ENCODE measurements at places on chromosomes 2 and 18.

- no peak for DNase-seq
Observed at GRCh38 chr2:178514664-178515063, 34.4 kb downstream of the PLEKHA3 start.

DNA sequence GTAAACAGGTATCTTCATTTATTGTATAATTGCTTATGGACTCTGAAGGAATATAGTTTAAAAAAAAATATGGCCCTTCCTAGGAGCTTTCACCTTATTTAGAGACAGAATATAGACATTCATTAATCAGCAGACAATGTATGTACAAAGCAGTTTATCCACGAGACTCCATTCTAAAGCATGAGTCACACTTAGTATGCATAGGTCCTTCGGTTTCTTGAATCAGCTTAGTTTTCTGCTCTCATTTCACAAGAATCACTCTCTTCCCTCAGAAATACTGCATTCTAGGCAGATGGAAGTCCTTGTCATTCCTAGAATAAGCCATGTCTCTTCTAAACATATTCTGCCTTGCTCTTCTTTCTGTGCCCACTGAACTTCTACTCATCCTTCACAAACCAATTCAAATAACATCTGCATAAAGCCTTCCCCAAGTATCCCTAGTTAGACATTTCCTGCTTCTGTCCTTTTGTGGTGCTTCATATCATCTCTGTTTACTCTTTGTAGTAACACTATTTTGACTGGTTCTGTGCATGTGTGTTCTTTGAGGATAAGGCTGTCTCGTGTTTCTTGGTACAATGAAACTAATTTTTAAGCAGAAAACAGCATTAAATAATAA lies 84.5 kb downstream of the PTRHD1 start:
- no peak for DNase-seq

DNA sequence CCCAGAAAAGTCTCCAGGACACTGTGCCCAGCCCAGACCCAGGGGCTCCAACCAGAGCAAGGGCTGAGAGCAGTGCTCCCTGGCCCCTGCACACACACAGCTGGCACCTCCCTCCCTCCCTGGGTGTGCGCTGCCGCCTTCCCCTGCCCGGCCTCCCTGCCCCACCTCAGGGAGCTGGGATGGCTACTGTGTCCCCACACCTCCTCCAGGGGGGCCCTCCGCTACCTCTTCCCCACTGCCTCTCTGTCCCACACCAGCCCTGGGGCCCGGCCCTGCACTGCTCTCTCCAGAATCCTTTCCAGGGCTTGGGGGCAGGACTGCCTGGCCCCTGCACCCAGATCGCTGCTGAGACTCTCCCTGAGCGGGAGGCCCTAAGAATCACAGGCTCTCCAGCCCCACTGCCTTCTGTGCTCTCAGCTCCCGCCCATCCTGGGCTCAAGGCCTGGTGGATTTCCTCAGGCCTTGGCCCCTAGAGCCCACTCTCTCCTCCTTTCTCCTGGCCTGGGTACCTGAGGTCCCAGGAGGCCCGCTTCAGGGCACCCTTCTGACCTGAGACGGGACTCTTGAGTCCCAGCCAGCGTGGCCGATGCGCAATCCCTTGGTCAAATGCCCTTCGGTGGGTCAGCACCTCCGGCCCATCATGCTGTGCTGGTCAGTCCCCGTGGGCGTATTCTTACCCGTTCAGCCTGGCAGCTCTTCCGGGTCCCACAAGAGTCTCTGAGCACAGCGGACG lies 276.8 kb upstream of the HDAC4 start:
- DNase-seq: no peak

DNA sequence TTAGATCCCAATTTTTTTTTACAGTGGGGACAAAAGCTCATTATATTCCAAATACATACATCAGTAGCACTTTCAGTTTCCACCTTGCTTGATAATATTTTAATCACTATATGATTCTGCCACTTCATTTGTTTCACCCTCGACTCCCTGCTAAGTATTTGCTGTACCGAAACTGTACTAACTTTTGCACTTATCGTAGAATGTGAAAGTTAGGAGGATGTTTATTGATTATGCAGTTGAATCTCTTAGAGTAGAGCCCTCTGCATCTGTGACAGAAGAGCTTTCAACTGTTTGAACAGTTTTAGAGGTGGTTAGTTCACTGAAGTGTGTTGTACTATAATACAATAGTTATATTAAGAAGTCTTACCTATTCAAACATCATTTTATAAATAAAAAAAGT lies 20.8 kb downstream of the NCOA1 start:
- DNase-seq: no peak

- no peak for DNase-seq
Observed at GRCh38 chr18:43800584-43800983, 523.3 kb upstream of the SYT4 start.

- DNase-seq: no peak
Observed at GRCh38 chr2:98748292-98749065, 17.5 kb upstream of the MGAT4A start.

DNA sequence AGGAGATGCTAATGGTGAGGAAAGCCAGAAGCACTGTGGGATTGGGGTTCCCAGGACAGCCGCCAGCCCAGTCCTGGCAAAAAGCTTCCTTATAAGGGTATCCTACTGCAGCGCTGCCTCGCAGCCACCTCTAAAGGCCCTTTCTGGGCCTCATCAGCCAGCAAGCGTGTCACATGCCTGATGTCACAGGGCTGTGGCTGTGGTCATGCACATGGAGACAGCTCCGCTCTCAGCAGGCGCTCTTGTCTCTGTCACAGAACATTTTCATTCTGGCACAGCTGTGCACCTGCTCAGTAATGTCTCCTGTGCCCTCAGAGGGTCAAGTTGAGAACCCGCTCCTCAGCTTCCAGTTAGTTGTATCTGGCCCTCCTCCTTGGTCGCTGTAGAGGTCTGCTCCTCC lies 17.7 kb upstream of the MAL start:
- DNase-seq: no peak

DNA sequence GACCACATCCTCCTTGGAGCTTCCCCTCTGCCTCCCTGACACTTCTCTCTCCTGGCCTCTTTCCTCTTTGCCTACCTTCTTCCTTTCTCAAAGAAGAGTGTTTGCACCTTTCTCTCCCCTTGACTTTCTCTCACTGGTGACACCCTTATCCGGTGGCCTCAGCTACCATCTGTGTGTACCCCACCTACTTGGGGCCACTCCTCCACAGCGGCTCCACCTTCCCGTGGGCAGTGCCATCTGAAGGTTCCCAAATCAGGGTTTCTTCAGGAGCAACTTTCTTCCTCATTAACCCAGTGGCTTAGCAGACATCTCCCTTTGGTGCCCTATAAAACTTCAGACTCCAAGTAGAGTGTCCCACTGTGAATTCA lies 5.3 kb upstream of the NCL start:
- no peak for DNase-seq

DNA sequence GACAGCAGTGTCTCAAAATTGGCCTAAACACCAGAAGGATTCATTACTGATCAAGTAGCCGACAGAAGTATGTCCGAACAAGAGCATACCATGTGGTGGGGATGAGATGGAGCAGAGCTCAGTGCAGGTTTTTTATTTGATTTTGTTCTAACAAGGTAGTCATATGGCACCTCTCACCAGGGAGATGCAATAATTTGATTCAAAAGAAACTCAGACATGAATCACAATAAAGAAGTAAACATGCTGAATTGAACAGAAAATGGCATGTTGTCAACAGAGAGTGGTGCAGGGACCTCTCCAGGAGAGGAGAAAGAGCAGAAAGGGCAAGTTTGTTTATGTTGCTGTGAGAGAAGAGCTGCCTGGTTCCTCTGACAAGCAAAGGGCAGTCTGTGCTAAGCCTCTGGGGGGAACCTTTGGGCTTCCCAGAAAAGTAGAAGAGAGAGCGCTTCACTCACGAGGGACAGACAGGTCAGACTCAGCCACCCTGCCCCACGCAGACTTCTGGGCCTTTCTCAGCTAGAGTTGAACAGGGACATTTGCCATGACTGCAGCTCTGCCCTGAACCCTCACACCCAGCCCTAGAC lies 351.3 kb upstream of the RAB12 start:
- no peak for DNase-seq

- DNase-seq: no peak
Observed at GRCh38 chr18:59881728-59882656, 17.8 kb upstream of the PMAIP1 start.

GRCh38 chr2:149029307-149029965 lies 9.1 kb upstream of the LYPD6B start:
- DNase-seq: no peak

- DNase-seq: no peak
Observed at GRCh38 chr2:25698752-25699151, 25.4 kb upstream of the DTNB start.

DNA sequence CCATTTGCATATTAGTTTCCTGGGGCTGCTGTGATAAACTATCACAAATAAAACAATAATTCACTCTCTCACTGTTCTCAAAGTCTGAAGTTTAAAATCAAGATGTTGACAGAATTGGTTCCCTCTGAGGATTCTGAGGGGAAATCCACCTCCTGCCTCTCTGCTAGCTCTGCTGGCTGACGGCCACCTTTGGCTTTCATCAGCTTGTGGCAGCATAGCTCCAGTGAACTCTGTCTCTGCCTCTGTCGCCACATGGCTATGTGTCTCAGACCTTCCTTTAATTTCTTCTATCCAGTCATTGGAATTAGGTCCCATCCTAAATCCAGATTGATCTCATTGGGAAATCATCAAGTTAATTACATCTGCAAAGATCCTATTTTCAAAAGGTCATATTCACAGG lies 38.9 kb upstream of the TRIM43 start:
- DNase-seq: no peak

- DNase-seq: no peak
Observed at GRCh38 chr2:71071681-71072398, 3.4 kb downstream of the NAGK start.

DNA sequence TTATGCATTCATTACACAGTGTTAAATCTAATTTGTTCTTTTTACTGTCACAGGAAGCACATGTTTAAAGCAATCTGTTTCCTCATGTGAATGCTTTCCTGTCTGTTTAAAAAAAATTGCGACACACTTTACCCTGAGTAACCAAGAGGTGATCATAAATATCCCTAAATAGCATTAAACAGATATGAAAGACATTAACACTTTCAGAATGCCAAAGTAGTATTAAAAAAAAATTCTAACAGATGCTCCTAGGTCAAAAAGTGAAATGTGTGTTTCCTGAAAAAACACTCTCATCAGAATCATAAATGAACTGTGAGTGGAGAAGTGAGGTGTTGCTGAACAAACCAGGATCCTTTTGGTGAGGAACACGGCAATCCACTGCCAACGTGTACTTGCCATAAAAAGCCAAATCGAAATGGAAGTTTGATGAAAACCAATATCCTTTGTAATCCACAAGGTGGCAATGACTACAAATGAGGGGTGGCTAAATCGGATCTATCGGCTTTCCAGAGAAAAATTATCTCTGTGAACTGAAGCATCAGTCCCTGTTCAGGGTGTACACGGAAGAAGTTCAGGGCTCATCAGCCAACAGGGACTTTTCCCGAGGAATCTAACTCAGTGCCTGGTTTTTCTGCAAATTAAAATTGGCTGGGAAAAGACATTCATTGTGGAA lies 248.9 kb downstream of the TCF4 start:
- DNase-seq: no peak

DNA sequence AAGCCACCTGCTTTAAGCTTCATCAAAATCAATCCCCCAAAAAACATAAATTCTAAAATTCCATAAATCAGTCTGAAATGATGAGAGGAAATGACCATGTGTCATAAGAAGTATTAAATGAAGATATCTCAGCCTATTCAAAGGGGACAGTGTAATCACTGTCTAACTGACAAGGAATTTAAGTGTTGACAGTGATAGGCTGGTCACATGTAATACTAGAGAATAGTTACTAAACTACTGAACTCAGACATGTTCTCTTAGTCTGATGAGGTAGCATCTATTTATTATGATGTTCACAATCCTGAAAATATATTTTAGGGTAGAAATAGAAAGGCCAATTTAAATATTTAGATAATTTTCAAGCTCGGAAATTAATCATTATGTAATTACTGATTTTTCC lies 216.1 kb downstream of the L3MBTL4 start:
- no peak for DNase-seq

GRCh38 chr2:114727012-114727411 lies 284.6 kb downstream of the DPP10 start:
- DNase-seq: no peak
